ENCODE measurements at places on chromosomes 2 and 18.

GRCh38 chr2:189426886-189427285, 14.4 kb upstream of the WDR75 start:
- DNase-seq = no peak

DNA sequence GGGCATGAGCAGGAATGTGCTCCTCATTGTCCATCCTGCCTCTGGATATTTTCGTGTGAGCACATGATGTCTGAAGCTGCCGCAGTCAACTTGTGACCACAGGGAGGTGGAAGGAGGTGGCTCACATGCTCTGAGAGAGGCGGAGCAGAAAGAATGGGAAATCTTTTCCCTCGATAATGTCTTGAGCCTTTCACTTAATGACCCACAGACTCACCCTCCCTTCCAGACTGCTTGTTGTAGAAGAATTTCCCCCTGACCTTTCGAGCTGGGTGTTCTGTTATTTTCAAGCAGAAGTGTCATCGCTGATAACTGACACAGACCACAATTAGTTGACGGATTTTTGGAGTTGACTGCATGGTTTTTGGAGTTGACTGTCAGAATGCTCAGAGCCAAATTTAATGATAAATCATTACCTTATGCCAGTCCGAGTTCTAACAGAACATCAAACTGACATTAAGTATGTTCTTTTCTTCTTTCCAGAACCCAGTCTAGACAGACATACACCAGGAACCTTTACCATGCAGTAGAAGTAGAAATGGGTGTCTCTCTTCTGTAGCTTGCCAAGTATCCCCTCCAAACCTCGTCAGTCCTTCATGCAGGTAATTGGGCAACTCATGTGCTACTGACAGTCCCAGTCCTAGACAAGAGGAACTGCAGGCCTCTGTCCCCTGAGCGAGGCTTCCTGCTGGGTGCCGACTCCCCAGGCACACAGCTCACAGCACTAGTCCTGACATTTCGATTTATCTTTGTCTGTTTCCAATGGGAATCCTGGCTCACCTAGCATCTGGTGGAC, 29.4 kb upstream of the RTTN start:
- DNase-seq = no peak

DNA sequence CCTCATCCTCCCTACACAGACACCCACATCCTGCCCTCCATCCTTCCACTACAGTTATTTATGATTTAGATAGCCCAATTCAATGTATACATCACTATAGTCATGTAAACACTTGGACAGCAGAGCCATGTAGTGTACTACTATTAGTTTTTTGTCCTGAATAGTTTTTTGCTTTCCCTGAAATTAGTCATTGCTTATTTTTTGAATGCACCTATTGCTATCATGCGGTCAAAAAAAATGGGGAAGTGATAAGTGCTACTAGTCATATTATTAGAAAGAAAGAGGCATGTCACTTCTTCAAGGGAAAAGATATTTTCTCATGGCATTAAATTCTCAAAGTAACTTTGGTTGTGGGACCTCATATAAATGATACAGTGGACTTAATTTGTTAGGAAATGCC, 6.8 kb upstream of the GREB1 start:
- no peak for DNase-seq

DNA sequence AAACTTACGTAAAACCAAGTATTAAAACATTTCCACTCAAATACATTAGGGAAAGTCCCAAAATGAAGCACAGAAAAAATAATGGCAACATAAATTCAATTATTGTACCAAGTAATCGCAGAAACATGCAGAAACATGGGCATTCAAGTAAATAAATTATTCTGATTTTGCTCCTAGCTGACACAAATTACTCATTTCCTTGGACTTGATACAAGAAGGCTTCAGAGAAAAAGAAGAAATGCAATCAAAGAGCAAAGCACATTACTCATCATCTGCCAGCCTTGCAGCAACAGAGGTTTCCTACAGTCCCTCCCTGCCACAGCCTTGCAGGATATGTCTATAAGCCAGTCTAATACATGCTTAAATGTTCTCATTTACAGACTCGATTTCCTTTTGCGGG, 439.8 kb upstream of the LYPD1 start:
- DNase-seq = no peak

DNA sequence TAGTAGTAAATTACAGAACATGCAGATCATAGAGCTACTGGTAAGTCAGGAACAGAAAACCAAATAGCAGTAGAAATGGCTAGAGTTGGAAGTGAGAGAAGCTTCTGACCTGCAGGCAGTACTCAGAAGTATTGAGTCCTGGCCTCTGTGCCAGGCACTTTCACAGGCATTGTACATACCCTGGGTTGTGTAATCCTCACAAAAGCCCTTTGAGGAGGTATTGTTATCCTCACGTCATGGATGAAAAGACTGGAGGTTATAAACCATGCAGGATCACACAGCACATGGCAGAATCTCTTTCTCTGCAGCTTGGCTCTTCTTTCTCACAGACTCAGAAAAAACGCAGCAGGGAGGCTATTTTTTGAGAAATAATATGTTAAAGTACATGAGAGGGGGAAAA, 789.3 kb upstream of the FAM98A start:
- no peak for DNase-seq

GRCh38 chr2:65969161-65969560, 465.8 kb upstream of the MEIS1 start:
- DNase-seq = no peak

DNA sequence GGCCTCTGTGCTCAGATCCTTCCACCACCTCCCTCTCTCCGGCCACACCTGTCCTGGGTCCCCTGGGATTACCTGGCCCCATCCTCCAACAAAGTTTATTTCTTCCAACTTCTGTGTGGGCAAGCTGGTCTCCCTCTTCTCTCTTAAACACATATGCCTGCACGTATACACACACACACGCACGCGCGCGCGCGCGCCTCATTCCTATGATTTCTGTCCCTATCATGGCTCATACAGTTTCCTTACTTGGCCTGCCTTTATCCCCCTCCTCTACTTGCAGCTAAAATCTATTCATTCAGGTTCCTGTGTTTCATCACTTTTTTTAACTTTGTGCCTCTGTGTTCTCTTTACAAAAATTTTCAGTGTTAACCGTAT, 96.4 kb downstream of the LOXHD1 start:
- no peak for DNase-seq

- peak; percentile 85 for DNase-seq
Observed at GRCh38 chr2:222410534-222410933, 13.8 kb upstream of the SGPP2 start.
